ENCODE measurements at places on chromosomes 2 and 18.

GRCh38 chr18:50099725-50100407, 95.1 kb downstream of the MYO5B start:
- DNase-seq: no peak

DNA sequence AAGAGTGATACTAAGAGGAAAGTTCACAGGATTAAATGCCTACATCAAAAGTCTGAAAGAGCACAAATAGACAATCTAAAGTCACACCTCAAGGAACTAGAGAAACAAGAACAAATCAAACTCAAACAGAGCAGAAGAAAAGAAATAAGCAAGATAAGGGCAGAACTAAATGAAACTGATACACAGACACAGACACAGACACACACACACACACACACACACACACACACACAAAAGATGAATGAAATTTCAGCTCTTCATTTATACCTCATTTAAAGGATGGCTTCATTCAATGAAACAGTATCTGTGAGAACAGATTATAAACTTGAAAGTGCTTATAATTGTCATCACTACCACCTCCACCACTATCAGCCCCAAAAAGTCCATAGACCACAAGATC, 428.9 kb downstream of the MBD2 start:
- no peak for DNase-seq

- no peak for DNase-seq
These were observed 14.9 kb downstream of the DPP4 start for GRCh38 chr2:162058973-162059668.

DNA sequence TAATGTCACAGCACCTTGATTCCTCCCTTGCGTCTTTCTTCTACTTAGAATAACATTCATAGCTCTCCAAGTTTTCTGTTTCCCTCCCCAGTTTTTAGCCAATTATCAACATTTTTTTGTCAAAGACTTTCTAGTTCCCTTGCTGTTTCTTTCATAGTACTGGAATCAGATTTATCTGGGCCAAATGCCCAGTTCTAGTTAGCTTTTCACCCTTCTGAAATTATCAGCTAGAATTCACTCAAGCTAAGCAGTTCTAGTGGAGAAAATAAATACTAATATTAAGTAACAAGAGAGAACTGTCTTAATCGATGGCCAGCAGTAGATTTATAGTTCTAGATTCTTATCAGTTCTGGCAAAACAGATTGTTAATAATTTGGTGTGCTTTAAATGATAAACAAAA, 36.2 kb downstream of the EFEMP1 start:
- no peak for DNase-seq

- DNase-seq: peak; percentile 21
These were observed 8.6 kb upstream of the PLEKHM3 start for GRCh38 chr2:208033701-208034502.

- DNase-seq: no peak
These were observed 6.4 kb upstream of the NEUROD1 start for GRCh38 chr2:181686576-181687185.

DNA sequence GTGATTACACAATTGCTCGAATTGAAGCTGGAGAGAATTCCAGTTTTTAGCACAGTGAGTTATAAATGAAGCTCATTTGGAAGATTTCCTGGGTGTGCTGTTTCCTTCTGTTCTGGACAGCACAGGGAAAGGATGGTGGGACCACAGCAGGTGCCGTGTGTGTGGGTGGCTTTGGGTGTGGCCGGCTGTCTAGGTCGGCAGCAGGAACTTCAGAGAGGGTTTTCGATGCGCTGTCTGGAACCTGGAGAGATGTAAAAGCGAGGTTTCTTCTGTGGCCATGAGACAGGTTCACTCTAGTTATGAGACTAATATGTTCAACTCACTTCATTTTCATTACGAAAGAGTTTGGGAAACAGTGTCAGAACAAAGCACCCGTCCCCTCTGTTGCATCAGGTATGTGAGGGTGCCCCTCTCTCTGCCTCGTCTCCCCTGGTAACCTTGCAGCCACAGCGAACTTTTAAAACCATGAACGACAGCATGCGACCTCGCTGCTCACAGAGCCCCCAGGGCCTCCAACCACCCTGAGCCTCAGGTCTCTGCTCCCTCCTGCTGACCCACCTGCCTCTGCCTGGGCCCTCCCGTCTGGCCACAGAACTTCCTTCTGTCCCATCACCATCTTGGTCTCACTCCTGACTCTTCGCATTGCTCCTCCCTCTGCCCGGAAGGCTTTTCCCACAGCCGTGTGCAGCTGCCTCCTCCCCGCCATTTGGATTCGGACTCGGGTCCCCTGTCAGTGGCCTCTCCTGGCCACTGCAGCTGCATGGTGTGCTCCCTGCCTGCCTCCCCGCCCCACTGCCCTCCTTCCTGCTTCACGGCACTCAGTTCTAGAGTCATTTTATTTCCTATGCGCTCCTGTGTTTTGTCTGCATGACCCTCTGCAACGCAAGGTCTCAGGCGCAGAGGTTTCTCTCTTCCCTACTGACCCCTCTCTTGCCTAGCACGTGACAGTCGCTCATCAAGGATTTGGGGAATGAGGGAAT, 151.2 kb downstream of the NDUFA10 start:
- DNase-seq: no peak

GRCh38 chr2:56315376-56315775, 131.6 kb downstream of the CCDC85A start:
- no peak for DNase-seq

DNA sequence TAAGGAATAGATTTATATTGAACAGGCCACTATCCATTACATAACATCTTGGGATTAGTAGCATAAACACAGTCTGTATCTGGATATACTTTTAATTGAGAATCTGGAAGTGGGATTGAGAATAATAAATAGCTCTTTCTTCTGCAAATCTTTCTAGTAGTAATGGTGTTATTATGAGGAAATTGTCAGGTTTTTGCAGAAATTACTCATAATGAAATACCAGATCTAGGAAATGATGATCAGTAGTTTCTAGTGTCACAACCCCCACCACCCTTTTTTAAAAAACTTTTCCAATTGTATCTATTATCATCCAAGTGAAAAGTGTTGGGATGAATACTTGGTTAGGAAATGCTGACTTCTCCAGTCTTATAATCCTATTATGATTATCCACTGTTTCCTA, 18.7 kb downstream of the NBEAL1 start:
- DNase-seq: no peak

GRCh38 chr2:218367415-218368149, 10.9 kb downstream of the CATIP start:
- DNase-seq: peak; percentile 89

- DNase-seq: no peak
These were observed 14.2 kb downstream of the PMS1 start for GRCh38 chr2:189798312-189799029.

- no peak for DNase-seq
These were observed 4.6 kb upstream of the PDK1 start for GRCh38 chr2:172551271-172551670.

GRCh38 chr2:44168681-44169154, at the start of gene PPM1B:
PPM1B (plus strand) TSS chr2:44168875; CDS start chr2:44201200, 32,325 bp downstream.
- DNase-seq: no peak

DNA sequence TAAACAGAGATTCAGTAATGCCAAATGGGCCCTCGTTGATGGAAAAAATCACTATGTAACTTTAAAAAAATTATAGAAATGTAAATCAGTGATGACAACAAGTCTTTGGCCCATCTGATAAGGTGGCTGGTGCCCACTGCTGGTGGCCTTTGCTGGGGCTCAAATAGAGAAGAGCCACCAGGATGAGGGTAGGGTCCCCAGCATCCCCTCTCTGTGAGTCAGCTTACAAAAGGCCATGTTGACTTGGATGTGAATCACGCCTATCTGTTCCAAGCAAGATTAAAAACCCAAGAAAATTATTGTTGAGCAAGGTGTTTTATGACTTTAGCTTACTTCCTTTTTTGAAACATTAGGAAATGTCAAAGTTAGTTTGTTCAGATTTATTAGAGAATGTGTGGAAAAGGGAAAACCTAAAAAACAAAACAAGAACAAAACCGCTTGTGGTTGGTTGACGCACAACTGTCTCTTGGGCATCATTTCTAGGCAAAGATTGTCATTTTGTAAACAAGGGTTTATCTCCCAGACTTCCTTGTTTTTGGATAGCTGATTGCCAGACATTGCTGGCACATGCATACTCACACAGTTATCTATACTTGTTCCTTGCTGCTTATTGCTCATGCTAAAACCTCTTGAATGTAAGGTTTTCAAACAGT, 53.7 kb upstream of the ZNF396 start:
- DNase-seq: no peak

DNA sequence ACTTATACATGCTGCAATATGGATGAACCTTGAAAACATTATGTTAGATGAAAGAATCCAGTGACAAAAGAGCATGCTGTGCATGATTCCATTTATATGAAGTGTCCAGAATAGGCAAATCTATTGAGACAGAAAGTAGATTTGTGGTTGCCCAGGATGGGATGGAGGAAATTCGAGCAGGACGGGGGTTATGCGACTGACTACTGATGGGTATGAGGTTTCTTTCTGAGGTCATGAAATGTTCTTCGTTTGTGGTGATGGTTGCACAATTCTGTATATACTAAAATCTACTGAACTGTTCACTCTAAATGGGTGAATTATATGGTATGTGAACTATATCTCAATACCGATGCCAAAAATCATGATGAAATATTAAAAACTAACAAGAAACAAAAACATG, 18.9 kb upstream of the MTERF4 start:
- DNase-seq: no peak

DNA sequence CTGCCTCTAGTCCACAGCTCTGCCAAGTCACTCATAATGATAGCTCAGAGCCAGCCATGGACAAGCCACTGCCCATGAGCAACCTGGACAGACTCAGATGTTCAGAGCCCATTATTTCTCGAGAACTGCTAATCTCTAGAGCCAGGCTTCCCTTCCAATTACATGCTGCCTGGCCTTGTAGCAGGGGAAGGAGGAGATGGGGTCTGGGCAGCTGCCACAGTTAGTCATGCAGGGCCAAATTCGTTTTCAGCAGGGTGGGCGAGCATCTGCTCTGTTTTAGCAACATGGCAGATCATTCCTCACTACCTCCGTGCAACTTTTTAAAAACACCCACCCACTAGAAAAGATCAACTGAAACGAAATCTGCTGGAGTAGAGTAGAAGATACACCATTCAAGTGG, 141.8 kb downstream of the MYO5B start:
- DNase-seq: no peak

DNA sequence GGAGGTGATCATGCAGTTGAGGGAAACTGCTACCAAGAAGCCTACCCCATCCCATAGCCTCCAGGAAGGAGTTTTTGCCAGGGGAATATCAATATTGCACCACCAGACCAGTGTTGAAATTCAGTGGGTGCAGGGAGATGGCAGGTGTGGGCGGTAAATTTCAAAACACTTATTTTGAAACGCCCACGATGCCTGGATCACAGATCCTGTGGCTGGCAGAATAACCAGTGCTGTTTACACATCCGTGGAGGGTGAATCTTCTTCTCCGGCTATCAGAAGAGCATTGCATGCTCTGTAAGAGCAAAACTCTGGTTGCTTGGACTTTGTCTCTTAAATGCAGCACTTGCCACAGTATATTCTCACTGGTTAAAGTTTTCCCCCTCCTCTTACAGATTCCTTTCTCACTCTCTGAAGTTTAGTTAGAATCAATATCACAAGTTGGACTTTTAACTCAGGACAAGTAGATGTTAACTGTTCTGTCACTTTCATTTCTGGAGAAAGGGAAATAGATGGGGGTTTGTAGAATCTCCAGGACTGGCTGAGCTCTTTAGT, 70.5 kb upstream of the ZCCHC2 start:
- DNase-seq: no peak

- DNase-seq: no peak
These were observed 270.8 kb downstream of the ZEB2 start for GRCh38 chr2:144249035-144249637.

DNA sequence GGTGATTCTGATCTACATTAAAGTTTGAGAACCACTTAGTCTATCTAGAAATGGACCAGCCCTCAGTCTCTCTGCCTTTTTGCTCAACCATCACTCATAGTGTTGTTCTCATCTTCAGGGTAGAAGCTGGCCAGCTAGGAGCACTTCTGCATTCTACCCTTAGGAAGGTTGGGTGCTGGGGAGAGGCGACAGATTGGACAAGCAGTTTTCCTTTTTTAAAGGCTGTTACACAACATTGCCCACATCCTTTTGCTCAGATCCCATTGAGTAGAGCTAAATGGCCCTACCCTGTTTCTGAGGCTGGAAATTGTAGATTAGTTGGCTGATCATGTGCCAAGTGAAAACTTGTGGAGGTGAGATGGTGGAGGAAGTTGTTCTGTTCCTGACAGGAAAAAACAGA, 35.6 kb downstream of the OSBPL6 start:
- no peak for DNase-seq

DNA sequence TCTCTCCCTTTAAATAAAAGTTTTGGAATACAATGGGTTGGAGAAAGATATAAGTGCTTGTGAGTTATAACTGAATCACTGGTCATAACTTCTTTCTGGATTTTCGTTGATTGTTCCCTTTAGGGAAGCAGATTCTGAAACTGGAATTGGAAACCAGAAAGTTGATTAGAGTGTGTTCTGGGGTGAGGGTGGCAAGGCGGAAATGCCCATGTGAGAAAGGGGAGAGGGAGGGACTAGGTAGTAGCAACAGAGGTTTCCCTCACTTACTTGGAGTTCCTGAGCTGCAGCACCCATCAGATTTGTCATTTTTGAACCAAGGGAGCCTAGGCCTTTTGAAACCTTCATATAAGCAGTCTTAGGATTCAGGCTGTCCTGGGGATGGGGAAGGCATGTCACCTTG, 453.4 kb downstream of the KCNJ3 start:
- DNase-seq: no peak

DNA sequence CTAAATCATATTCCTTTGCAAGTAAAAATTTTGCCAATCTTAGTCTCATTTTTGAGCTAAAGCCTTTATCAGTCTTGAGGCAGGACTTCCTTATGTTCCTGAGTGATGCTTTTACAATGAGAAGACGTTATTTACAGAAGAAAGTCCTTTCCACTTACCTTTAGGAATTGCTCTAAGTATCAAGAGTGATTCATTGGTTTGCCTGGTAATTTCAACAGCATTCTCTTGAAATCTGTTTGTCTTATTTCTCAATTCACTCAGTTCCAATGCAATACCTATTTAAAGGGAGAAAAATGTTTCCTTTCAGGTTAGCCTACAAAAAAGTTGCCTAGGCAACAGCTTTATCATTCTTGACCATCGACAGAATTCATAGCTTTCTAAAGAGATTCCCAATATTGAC, 137.2 kb downstream of the LAMA1 start:
- no peak for DNase-seq

- DNase-seq: no peak
These were observed 1.2 kb downstream of the NEMP2 start for GRCh38 chr2:190533175-190533967.

- no peak for DNase-seq
These were observed 2.0 kb upstream of the DARS1 start for GRCh38 chr2:135987441-135987840.

GRCh38 chr2:9179572-9180201, 26.9 kb upstream of the ASAP2 start:
- no peak for DNase-seq

GRCh38 chr2:228762565-228762964, 508.5 kb downstream of the PID1 start:
- DNase-seq: no peak

GRCh38 chr2:2517399-2517798, 186.3 kb upstream of the MYT1L start:
- DNase-seq: no peak

GRCh38 chr2:8049176-8049575, 632.7 kb upstream of the ID2 start:
- no peak for DNase-seq

- no peak for DNase-seq
These were observed 267.2 kb downstream of the HRH4 start for GRCh38 chr18:24727685-24728084.

All from CD4-positive, alpha-beta T cell treated with Interleukin-15 for 1 hour (primary cell).